ENCODE measurements at places on chromosomes 12 and 14. TPM values are rescaled to one million over a fixed set of nuclear protein-coding genes. Genes with fewer than 3 reads are reported as not detected.

The GLT1D1 gene
- 18.0 TPM for total RNA-seq

The SSPN gene
- 25.5 TPM for total RNA-seq

The ST8SIA1 gene
- total RNA-seq = 12.0 TPM

The G2E3 gene
- 29.5 TPM for total RNA-seq

The TPH2 gene
- 2.2 TPM for total RNA-seq

The EML5 gene
- total RNA-seq = 19.3 TPM

The EXD2 gene
- 27.2 TPM for total RNA-seq
